Activated naive CD4-positive, alpha-beta T cell treated with anti-CD3 and anti-CD28 coated beads for 36 hours (primary cell): ENCODE measurements at places on chromosomes 16 and 17.
A peak's percentile ranks its signal among the peaks of the same experiment; 100 is the strongest.

DNA sequence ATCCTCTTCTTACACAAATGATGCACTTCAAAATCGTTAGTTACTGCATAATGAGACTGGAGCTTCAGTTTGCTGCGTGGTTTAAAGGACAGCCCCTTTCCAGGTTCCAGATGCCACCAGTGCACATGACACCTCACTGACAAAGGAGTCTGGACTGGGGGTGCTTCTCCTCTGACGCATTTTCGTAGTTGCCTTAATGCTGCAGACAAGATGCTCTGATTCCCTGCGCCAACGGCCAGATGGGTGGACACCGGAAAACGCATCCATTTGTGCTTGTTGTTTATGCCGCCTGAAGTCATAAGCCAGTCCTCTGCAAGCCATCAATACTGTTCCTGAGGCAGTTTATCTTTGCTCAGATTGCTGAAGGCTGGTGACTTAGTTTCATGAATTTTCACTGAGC is 16.0 kb downstream of the FBXO31 start:
- no peaks in the 10 kb centered on the region for H3K27me3 ChIP-seq
- DNase-seq: no peak
- H3K27ac ChIP-seq: no peak overlapping the region
- H3K4me3 ChIP-seq: no peak overlapping the region
- peaks cover 8% of the 10 kb centered on the region for H3K36me3 ChIP-seq

DNA sequence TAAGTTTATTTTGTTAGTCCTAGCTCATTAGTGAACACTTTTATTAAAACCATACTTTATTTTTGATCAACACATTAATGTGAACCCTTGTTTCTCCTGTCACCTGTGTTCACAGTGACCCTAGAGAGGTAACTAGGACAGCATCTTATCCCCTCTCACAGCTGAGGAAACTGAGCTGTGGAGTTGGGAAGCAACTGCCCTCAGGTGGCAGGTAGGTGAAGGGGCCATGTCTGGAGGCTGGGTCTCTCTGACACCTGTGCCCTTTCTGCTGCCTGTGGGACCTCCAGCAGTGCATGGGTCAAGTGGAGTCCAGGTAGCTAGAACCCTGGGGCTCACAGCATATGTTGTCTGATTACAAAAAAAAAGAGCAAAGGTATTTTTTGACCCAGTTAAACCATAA is 22.9 kb upstream of the SLC12A3 start:
- no peak for DNase-seq
- H3K27ac ChIP-seq: no peak overlapping the region
- peaks cover 10% of the 10 kb centered on the region for H3K4me1 ChIP-seq
- no peaks in the 10 kb centered on the region for H3K27me3 ChIP-seq

DNA sequence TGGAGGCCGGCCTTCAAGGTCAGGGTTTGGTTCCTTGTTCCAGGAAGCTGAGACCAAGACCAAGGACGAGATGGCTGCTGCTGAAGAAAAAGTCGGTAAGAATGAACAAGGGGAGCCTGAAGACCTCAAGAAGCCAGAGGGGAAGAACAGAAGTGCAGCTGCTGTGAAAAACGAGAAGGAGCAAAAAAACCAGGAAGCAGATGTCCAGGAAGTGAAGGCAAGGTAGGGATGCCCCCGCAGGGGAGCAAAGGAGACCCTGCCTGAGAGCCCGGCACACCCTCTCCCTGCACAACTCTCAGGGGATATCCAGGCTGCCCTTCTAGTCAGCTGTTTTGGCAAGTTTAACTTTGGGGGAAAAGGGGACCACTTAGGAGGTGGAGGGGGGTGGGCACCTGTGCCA is 29.0 kb downstream of the RNF213 start:
- H3K4me1 ChIP-seq: peaks cover 3% of the 10 kb centered on the region
- H3K4me3 ChIP-seq: no peak overlapping the region
- H3K27me3 ChIP-seq: no peaks in the 10 kb centered on the region
- H3K27ac ChIP-seq: peak overlapping the region; percentile 69
- peaks cover 33% of the 10 kb centered on the region for H3K36me3 ChIP-seq

- H3K27ac ChIP-seq: no peak overlapping the region
- peaks cover 2% of the 10 kb centered on the region for H3K27me3 ChIP-seq
- peaks cover under 1% of the 10 kb centered on the region for H3K4me1 ChIP-seq
- H3K4me3 ChIP-seq: no peak overlapping the region
- no peaks in the 10 kb centered on the region for H3K36me3 ChIP-seq
- no peak for DNase-seq
These were observed 1.2 kb downstream of the PRR35 start for GRCh38 chr16:561413-561794.

DNA sequence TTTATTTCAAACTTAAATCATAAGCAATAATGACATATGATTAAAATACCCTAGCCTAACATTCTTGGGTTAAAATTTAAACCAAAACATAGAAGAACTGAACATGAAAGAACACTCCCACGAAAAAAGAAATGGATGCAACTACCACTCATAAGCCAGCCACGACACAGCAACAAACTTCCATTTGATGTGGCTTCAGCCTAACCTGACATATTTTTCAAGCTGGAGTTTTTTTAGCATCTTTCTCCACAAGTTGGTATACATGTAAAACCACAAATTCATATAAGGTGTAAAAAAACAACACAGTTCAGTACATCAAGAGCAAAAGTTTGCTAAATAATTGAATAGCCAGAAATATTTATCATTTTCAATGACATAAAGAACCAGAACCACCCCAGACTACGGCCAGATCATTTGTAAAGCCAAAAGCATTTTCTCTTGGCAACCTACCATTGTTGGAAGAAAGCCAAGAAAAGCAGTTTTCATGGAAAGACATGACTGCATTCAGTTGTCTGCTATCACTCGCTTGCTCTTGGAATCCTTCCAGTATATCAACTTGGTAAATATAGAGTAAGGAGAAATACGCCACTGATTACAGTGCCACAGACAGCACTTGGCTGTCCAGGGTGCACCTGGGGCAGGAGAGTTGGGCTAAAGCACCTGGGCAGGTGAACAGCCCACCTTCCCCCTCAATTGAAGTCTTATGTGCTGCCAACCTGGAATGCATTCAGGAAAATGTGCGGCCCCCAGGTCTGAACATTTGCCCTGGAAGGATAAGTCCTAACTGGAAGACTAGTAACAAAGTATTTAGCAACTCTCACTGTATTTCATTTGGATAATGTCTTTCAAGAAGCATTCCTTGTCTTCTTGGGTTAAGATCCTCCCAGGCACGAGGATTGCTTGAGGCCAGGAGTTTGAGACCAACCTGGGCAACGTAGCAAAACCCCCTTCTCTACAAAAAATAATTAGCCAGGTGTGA is 60.5 kb downstream of the CREBBP start:
- peaks cover 90% of the 10 kb centered on the region for H3K4me1 ChIP-seq
- no peaks in the 10 kb centered on the region for H3K27me3 ChIP-seq
- H3K36me3 ChIP-seq: no peaks in the 10 kb centered on the region

DNA sequence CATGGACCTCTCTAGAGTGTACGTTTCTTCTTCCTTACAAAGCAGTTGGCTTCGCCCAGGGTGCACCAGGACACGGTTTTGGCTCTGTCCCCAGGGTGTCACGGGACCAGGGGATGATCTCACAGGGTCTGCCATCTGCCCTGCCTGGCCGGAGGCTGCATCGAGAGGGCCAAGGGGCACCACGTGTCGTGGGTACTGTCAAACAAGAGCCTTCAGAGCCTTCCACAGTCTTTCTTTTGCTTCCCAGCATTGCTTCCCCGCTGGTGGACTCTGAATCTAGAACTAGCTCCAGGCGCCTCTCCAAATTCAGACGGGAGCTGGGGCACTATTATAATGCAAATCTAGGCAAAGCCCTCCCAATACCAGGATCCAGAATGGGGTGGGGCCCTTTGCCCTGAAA is 47.9 kb downstream of the MAPT start:
- no peak overlapping the region for H3K4me3 ChIP-seq
- H3K4me1 ChIP-seq: peaks cover 2% of the 10 kb centered on the region
- no peak overlapping the region for H3K27ac ChIP-seq
- H3K27me3 ChIP-seq: peaks cover 9% of the 10 kb centered on the region

DNA sequence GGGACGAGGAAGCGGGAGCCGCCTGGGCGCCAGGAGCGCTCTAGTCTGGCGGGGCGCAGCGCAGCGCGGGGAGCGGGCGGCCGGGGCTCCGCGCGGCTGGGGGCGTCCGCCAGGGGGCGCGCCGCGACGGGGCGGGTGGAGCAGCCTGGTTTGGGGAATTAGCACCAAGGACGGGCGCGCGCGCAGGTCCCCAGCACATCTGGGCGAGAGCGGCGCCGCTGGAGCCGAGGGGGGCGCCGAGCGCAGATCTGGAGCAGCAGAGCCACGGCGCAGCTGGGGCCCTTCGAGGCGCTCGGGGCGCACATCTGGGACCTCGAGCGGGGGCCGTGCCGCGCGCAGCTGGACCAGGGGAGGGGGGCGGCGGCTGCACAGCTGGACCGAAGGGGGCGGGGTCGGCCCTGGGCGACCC is at the start of gene NXPH3:
TSS of gene NXPH3 (plus strand) at position 193 of the 409 bp plus-strand sequence. CDS start 349 bp downstream, outside the sequence.
- H3K27me3 ChIP-seq: peaks cover 38% of the 10 kb centered on the region
- peak within 1 kb of the TSS; percentile 76 for H3K4me3 ChIP-seq
- no peaks in the 10 kb centered on the region for H3K36me3 ChIP-seq
- H3K27ac ChIP-seq: no peak within 1 kb of the TSS
- H3K4me1 ChIP-seq: peaks cover 15% of the 10 kb centered on the region

- H3K36me3 ChIP-seq: no peaks in the 10 kb centered on the region
- H3K4me3 ChIP-seq: no peak overlapping the region
- H3K4me1 ChIP-seq: peaks cover 5% of the 10 kb centered on the region
- H3K27ac ChIP-seq: no peak overlapping the region
These were observed 4.6 kb downstream of the ACE start for GRCh38 chr17:63481488-63481870.

GRCh38 chr17:3529817-3530741 is 27.5 kb downstream of the TRPV3 start:
- H3K4me3 ChIP-seq: no peak overlapping the region
- H3K27me3 ChIP-seq: no peaks in the 10 kb centered on the region
- no peak overlapping the region for H3K27ac ChIP-seq
- DNase-seq: no peak
- no peaks in the 10 kb centered on the region for H3K36me3 ChIP-seq

GRCh38 chr17:78284146-78284545 is 52.7 kb downstream of the TMEM235 start:
- H3K36me3 ChIP-seq: no peaks in the 10 kb centered on the region
- no peak overlapping the region for H3K27ac ChIP-seq
- DNase-seq: no peak
- no peaks in the 10 kb centered on the region for H3K27me3 ChIP-seq

DNA sequence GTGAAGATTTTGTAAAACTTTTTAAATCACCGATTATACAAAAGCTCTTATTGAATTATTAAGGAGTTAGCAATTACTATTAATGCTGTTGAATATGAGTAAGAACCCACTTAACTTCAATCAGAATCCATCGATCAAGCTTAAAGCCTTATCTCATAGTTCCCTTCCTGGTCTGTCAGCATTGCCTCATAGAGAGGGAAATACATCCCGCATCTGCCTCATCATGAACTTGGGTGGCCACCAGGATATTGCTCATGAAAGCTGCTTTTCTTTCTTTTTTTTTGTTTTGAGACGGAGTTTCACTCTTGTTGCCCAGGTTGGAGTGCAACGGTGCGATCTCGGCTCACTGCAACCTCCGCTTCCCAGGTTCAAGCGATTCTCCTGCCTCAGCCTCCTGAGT is 66.7 kb downstream of the PIGL start:
- DNase-seq: no peak
- no peak overlapping the region for H3K27ac ChIP-seq
- no peak overlapping the region for H3K4me3 ChIP-seq
- H3K36me3 ChIP-seq: peaks cover 10% of the 10 kb centered on the region
- peaks cover 36% of the 10 kb centered on the region for H3K4me1 ChIP-seq

DNA sequence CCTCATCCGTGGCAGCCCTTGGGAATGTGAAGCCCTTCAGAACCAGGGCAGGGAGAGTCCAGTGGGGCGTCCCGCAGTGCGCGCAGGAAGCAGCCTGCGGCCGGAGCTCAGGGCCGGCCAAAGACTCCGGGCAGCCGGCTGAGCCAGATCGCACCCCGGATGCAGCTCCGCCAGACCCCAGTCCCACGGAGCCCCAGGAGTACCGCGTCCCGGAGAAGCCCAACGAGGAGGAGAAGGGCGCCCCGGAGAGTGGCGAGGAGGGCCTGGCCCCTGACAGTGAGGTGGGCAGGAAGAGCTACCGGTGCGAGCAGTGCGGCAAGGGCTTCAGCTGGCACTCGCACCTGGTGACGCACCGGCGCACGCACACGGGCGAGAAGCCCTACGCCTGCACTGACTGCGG is 6.9 kb downstream of the ZNF205 start:
- peaks cover 5% of the 10 kb centered on the region for H3K4me1 ChIP-seq
- H3K27me3 ChIP-seq: no peaks in the 10 kb centered on the region
- no peaks in the 10 kb centered on the region for H3K36me3 ChIP-seq
- H3K4me3 ChIP-seq: no peak overlapping the region
- no peak for DNase-seq
- H3K27ac ChIP-seq: no peak overlapping the region

DNA sequence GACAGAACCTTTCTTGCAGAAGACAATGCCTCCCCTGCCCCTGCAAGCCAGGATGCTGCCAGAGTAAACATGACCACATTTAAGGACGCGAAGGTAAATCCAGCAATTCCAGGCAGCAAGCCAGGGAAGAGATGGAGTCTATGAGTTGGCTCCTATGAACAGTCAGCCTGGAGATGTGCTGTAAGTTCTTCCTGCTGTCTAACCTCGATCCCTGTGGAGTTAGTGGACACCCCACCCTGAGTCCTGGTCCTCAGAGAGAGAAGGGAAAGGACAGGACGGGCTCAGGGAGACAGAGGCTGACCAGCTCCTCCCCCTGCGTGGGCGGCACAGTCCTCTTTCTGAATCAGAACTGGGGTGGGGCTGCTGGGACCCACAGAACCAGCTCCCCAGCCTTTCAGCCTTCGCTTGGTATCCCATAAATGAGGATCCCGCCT is 24.9 kb downstream of the CDC42EP4 start:
- H3K4me3 ChIP-seq: no peak overlapping the region
- H3K27me3 ChIP-seq: no peaks in the 10 kb centered on the region
- H3K4me1 ChIP-seq: peaks cover 7% of the 10 kb centered on the region
- DNase-seq: no peak

- DNase-seq: no peak
- H3K4me1 ChIP-seq: peaks cover 41% of the 10 kb centered on the region
- no peak overlapping the region for H3K4me3 ChIP-seq
- no peak overlapping the region for H3K27ac ChIP-seq
- H3K36me3 ChIP-seq: peaks cover 39% of the 10 kb centered on the region
- no peaks in the 10 kb centered on the region for H3K27me3 ChIP-seq
These were observed 28.2 kb downstream of the BRD7 start for GRCh38 chr16:50340578-50340977.

DNA sequence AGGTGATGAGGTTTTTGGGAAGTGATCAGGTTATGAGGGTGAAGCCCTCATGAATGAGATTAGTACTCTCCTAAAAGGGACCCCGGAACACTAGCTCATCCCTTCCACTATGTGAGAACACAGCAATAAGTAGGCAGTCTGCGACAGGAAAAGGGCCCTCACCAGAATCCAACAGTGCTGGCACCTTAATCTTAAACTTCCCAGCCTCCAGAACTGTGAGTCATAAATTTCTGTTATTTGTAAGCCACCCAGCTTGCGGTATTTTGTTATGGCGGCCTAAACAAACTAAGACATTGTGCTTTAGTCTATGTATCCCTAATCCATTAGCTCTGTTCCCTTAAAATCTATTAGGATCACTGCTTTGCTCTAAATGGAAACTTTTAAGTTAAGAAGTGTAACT is 8.5 kb downstream of the SLFN12 start:
- H3K27ac ChIP-seq: no peak overlapping the region
- no peak overlapping the region for H3K4me3 ChIP-seq
- no peak for DNase-seq
- H3K36me3 ChIP-seq: no peaks in the 10 kb centered on the region
- H3K27me3 ChIP-seq: no peaks in the 10 kb centered on the region
- H3K4me1 ChIP-seq: peaks cover 11% of the 10 kb centered on the region
